ENCODE measurements at places on chromosomes 4 and X.

DNA sequence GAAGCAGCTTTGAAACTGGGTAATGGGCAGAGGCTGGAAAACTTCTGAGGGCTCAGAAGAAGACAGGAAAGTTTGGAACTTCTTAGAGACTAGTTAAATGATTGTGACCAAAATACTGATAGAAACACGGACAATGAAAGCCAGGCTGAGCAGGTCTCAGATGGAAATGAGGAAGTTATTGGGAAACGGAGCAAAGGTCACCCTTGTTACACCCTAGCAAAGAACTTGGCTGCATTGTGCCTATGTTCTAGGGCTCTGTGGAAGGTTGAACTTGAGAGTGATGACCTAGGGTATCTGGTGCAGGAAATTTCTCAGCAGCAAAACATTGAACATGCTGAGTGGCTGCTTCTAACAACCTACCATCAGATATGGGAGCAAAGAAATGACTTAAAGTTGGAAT is 50.8 kb upstream of the FBXW7 start:
- DNase-seq = no peak

DNA sequence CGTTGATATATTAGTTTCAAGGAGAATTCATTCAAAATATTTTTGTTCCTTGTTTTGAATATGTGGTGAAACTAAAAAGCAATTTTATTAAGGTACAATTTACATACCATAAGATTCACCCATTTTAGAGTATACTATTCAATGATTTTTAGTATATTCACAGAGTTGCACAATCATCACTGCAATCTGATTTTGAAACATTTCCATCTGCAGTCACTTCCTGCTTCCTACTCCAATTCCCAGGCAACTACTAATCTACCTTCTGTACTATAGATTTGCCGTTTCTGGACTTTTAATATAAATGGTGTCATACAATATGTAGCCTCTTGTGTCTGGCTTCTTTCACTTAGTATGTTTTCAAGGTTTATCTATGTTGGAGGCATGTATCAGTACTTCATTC is 71.3 kb downstream of the SLC9A7 start:
- DNase-seq = no peak

- no peak for DNase-seq
These were observed 100.8 kb downstream of the PSAPL1 start for GRCh38 chr4:7333801-7334421.

- DNase-seq = no peak
These were observed 33.2 kb downstream of the LRPAP1 start for GRCh38 chr4:3498901-3499510.

DNA sequence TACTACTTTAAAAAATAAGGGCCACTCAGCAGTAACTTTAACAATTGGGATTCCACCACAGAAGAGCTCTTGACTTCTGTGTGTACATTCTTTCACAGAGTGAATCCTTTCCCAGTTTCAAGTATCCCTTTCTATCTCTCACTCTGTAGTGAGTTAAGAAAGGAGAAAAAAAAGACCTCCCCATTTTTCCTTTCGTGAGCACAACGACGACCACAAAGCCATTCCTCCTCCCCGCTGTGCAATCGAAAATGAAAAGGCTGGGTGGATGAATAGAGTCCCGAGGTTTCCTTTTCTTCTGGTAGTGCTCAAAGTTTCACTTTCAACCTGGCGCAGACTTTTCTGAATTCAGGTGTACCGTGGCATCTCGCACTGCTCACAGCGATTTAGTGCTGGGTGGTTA is 58.0 kb downstream of the TAB3 start:
- peak; percentile 29 for DNase-seq

GRCh38 chr4:1492142-1492457 is 85.9 kb upstream of the NKX1-1 start:
- DNase-seq = no peak

GRCh38 chr4:143641361-143641760 is 59.1 kb downstream of the FREM3 start:
- no peak for DNase-seq

DNA sequence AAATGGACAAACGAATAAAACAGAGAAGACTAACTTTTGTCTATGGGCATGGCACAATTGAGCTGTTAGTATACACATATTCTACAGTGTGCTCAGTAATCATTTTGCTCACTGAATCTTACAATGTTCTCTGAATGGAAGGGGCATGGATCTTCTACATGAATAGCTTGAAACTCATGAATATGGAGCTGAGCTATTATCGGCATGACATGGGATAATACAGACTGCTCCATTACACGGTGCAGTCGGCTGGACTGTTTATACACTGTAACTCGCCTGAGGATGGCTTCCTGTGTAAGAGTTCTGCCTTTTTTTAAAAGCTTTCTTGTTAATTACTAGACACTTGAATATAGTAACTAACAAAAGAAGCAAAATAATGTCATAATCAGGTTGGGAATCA is 368.5 kb upstream of the MAD2L1 start:
- DNase-seq = no peak

- DNase-seq = no peak
These were observed 917.7 kb upstream of the INTU start for GRCh38 chr4:126715067-126715466.

DNA sequence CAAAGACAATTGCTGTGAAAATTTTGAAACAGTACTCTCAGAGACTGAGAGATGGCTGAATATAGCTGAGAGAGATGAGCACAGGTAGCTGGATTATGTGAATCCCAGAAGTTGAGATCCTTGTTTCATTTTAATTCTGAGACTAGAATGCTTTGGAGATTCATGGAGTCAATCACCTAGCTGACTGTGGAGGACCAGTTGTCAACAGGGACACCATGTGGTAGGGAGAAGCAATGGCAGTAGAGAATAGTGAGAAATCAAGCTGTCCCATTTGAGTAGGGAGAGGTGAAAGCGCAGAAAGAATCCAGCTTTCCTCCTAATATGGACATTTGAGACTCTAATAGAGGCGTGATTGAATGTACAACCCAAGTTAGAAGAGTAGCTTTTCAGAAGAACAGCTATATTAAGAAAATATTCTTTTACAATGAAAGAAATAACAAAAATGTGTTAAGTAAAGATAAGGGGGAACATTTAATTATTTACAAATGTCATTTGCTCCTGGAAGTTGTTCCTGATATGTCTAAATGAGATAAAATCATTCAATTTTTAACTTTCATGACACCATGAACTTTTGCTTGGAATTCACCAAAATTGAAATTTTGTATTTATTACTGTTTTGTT is 30.3 kb upstream of the GLRB start:
- peak; percentile 6 for DNase-seq

GRCh38 chr4:58209551-58209950 is 1099.4 kb upstream of the IGFBP7 start:
- DNase-seq = no peak

DNA sequence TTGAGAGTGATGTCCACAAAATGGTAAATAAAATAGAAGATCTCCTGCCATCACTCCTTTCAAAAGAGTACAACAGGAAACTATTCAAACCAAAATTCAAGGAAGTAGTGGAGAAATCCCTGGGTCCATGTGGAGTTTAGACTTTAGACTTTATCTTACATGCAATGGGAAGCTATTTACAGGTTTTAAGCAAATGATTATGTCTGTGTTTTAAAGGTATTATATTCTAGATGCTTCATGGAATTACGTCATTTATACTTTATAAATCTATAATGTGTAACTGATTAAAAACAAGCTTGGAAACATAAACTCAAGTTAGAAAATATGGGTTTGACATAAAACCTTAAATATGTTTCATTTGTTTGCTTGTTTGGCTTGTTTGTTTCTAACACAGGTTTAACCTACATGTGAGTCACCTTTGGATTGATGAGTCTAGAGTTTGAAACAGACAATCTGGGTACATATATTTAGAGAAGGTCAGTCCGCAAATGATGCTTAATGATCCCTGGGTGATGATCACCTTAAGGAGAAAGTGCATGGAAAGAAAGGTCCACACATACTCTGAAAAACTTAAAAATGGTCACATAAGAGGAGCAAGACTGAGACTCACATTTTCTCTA is 519.6 kb upstream of the AGA start:
- no peak for DNase-seq

- no peak for DNase-seq
These were observed 138.1 kb upstream of the ZIC3 start for GRCh38 chrX:137427816-137428215.

- DNase-seq = no peak
These were observed 1.0 kb upstream of the AASDH start for GRCh38 chr4:56388306-56388705.

DNA sequence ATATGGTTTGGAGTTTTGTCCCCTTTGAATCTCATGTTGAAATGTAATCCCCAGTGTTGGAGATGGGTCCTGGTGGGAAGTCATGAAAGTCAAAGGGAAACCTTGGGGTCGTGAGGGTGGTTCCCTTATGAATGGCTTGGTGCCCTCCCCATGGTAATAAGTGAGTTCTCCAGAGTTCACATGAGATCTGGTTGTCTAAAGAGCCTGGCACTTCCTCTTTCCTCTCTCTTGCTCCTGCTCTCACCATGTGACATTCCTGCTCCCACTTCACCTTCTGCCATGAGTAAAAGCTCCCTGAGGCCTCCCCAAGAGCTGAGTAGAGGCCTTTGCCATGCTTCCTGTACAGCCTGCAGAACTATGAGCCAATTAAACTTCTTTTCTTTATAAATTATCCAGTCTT is 5.5 kb upstream of the IL15 start:
- DNase-seq = no peak

DNA sequence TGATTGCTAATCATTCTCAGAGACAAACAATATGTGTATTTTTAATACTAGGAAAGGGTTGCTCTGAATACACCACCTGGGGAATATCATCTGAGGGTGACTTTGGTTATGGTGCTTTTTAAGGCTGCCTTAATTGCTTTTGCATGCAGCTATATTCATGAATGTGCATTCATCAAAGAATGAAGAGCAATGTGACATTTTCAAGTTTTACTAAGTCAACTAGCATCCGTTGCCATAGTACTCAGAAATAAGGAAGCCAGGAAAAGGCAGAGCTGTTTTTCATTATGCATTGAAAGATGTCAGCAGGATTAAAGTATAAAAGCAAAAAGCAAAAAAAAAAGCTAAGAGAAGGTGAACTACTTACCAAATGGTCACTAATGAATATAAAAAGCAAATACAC is 67.4 kb upstream of the PCDH18 start:
- DNase-seq = no peak

DNA sequence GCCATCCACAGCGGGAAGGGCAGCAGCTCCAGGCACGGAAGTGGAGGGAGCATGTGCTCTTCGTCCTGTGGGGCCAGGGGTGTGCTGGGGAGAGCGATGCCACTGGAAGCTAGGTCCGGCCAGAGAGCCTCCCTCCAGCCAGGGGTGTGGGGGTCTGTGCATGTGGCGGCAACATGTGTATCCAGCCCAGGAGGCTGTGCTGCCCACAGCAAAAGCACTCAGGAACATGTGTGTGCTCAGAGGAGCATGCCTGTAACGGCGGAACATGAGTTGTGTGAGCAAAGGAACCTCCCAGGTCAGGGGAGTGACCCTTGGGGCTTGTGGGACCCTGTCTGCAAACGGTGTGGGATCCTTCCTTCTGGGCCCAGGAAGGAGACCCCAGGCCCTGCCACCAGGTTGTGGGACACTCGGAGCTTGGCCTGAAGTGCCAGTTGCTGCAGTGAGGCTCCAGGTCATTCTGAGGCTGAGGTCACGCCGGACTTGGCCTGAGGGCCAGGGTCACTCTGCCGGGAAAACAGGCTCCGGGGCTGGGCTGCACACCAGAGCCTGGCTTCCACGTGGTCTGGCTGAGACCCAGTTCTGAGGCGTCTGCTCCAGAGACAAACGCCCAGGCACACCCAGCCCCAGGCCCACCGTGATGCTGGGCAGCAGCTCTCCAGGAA is 37.2 kb downstream of the CPLX1 start:
- no peak for DNase-seq

DNA sequence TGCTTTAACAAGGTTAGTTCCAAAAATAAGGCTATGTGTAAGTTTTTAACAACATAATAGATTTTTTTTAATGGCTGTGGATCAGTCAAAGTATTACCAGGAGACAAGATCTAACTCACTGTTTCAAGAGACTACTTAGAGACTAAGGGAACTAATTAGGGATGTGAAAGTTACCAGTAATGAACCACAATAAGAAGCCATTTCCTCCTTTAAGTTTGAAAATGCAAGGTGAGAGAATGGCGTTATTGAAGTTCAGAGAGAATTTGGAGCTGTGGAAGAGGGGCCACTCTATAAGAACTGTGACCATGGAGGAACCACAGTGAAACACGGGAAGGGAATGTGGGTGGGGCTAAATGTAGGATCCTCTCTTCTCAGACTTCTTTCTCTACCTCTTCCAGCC is 624.2 kb downstream of the GLUD2 start:
- DNase-seq = no peak

GRCh38 chr4:88442689-88443191 is 14.2 kb upstream of the HERC5 start:
- no peak for DNase-seq

DNA sequence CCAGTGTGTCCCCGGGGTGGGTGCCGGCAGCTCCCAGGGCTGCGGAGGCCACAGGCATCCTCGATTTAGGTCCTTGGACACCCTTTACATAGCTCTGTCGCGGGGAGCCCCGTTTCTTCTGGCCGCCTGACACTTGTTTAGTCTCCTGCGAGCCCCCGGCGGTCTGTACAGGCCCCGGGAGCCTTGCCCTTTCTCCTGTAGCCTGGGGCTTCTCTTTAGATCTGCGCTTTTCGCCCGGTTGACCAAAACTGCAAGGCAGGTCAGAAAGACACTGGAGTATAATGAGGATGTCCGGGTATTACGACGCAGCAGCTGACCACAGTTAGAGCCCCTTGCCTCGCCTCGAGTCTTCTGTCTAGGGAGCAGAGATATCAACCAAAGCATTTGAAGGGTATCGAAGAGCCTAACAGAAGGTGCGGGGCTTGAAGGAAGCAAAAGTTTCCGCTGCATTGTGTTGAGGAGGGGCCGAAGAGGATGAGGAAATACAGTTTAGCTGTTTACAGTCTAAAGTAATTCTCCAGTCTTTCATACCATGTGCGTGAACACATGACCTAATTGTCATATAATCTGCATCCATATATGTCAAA is 479 bp downstream of the BRCC3 start:
- DNase-seq = no peak

GRCh38 chr4:95889662-95890061 is 49.8 kb downstream of the PDHA2 start:
- DNase-seq = no peak

- DNase-seq = peak; percentile 50
These were observed 16.5 kb downstream of the TBC1D14 start for GRCh38 chr4:6926081-6926480.

DNA sequence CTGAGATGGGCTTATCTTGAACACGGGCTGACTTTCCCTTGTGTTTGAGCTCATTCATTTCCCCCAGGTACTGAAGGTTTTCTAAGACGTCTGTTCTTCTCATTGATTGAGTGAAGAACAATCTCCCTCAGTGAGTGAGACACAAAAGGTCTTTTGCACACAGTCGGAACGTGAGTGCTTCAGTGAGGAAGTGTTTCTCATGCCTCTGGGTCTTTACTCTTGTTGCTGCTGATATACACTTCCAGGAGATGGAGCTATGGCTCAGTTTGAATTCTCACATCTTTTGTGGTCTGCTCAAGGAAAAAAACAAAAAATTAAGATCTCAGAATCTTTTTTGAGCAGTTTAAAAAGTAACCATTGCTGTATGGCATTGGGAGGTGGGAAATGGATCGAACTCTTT is 981.9 kb upstream of the TENM3 start:
- DNase-seq = no peak

GRCh38 chr4:138803051-138803450 is 212.5 kb upstream of the NOCT start:
- no peak for DNase-seq

GRCh38 chrX:20594985-20595384 is 328.3 kb upstream of the RPS6KA3 start:
- DNase-seq = no peak

- no peak for DNase-seq
These were observed 64.5 kb upstream of the FRAS1 start for GRCh38 chr4:77992581-77992980.
